ENCODE measurements at places on chromosomes 4 and X. TPM values are rescaled to one million over a fixed set of nuclear protein-coding genes. Genes with fewer than 3 reads are reported as not detected.

- DNase-seq: no peak
Measured at GRCh38 chrX:9108054-9108453, 74.1 kb upstream of the FAM9B start.

DNA sequence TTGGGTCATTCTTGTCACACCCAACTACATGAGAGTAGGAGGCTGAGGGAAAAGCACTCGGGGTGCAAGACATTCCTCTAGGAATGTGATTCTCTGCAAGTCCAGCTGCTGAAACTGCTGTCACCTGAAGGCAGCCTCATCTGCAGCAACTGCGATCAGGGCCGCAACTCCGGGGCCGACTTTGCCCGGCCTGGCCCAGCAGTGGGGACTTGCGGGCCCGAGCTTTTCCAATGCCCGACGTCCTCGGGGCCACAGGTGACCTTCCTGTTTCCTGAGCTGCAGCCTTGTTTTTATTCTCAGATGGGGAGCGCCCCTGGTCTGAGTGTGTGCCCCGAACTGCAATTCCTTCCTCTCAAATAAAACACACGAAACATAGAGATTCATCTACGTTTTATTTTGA lies 104.7 kb upstream of the NKX1-1 start:
- DNase-seq: no peak

DNA sequence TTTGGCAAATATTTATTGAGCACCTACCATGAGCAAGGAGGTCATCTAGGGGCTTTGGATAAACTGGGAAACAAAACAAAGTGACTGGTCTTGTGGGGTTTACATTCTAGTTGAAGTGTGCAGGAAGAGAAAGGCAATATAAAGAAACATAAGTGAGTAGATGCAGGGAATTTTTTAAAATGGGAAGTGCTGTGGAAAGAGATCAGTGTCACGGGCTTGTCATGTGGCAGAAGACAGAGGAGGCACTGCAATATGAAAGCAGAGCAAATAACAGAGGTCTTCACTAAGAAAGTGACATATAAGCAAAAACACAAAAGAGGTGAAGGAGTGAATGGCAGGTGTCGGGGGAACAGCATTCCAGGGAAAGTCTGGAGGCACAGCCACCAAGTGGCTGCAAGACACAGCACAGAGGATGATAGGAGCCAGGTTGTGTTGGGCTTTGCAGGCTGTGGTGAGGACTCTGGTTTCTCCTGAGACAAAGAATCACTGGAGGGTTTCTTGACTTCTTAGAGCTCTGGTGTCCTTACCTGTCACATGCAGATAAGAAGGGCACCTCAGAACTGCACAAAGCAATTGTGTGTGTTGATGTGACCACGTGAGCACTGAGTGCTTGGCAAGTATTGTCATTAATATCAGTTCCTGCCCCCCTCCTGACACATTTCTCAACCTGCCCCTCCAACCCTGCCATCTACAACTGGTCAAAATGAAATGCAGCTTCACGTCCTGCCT lies 143.5 kb downstream of the TSPAN5 start:
- no peak for DNase-seq

GRCh38 chr4:167111622-167112021 lies 122.7 kb downstream of the SPOCK3 start:
- DNase-seq: no peak

KLF8 gene
- total RNA-seq: 6.7 TPM

CCDC160 gene
- total RNA-seq: not detected

MOSPD2 gene
- total RNA-seq: 14.3 TPM

LGI2 gene
- total RNA-seq: not detected

CNKSR2 gene
- total RNA-seq: 7.4 TPM
